ENCODE measurements at places on chromosomes 12 and 14.

- DNase-seq = no peak
These were observed 6.6 kb downstream of the CACNA2D4 start for GRCh38 chr12:1911598-1912575.

DNA sequence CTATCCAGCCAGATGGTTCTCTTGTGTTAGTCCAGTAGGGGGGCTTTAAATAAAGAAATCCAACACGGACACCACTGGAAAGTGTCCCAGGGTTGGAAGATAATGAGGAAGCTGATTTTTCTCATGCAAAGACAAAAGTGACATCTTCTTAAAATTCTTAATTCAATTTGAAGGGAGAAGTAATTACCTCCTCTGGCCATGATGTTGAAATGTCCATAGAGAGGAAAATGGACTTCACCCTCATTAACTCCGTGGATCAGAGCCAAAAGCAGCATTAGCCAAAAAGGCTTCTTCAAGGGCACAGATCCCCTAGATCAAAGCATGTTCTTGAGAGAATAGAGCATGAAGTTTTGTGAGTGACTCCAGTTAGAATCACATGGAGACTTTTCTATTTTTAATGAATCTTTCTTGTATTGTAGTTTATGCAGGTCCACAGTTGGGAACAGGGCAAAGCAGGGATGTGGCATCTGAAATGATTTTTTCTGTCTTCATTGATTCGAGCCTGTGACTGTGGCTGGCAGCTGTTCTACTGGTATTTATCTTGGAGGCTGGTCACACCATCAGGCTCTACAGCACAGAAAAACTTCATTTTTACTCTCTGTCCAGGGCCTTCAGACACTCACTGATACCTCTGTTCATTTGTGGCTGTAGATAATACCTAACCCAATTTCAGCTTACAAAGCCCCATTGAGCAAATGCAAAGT, 1002.5 kb downstream of the AACS start:
- DNase-seq = no peak

DNA sequence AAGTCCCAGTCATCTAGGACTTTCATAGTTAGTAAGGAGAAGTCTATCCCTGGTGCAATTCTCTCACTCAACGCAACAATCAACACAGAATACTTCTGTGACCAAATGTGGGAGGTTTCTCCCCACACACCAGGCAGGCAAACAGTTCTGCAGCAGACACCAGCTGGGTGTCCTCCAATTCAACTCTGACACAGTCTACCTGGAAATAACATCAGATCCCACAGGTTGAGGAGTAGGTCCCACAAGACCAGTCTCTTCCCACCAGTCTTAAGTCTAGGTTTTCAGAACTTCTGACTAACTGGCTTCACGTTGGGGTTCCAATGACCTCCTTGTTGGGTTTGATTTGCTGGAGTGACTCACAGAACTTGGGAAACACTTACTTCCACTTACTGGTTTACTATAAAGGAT, 14.8 kb downstream of the ACOT6 start:
- DNase-seq = no peak

GRCh38 chr14:63046339-63047268, 1.3 kb upstream of the KCNH5 start:
- no peak for DNase-seq

DNA sequence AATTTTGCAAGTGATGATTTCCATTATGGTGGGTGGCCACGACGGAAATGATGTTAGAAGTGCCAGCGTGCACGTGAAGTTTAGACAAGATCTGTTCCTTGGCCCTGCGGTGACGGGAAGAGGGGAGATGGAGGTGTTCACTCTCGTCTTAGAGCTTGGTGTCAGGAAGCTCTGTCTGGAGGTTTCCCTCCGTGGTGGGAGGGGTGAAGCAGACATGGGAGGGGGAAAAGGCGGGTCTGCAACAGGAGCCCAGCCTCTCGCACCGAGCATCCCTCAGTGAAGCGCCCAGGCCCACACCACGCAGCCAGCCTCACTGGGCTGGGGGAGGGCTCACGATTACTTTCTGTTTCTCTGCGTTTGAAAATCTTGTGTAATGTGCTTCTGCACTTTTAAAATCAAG, 26.3 kb downstream of the EML1 start:
- DNase-seq = no peak

DNA sequence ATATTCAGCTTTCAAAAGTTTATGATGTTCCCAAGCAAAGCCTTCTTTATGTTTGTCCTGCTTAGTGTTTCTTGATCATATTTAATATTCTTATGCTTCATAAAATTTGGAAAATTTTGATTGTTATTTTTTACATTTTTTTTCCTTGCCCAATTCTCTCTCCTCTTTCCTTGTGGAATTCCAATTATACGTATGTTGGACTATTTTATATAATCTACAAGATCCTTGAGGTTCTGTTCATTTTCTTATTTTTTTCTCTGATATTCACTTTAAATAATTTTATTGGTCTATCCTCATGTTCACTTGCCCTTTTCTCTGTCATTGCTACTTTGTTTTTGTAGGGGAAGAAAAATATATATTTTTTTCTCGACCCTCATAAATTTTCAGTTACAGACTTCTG, 167.7 kb downstream of the DYRK2 start:
- no peak for DNase-seq

DNA sequence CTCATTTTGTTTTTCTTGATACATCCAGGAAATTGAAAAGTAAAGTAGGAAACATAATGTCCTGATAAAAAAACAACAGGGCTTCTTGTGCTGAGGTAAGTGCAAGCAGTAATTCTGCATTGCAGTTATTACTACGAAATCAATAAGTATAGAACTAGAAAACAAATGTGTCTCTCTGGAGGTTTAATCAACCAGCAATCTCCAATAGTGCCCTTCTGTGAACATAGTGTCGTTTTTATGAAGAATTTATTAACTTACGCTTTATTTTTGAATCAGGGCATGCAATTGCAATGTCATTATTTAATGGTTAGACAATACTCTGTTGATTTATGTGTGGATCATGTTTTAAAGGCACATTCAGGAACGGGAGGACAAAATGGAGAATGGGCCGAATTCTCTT, 494.1 kb upstream of the NOVA1 start:
- DNase-seq = no peak

DNA sequence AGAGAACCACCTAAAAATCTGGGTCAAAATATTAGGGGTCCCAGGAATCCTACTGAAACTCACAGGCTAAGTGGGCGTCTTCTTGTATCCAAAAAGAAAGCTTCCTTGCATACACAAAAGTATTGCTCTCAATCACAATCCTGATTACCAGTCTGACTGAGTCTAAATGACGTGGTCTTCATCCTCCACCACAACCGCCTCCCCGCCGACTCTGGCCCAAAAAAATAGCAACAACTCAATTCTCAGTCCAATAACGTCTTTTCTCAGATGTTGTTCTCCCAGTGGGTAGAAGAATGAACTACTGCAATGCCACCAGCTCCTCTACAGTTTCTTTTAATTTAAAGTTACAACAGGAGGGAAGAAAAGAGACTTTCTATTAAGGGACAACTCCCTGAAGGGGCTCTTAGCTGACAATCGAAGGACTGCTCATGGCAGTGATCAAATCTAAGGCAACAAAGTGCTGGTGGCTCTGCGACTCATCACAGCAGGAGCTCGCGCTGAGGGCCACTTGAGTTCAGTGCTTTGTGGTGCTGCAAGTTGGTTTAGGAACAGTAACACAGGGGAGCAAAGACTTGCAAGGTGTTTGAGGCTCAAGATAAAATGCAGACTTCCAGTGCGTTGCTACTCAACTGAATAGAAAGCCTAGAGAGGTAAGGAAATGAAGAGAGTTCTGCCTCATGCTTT, 394.1 kb downstream of the BCAT1 start:
- no peak for DNase-seq
